ENCODE measurements at places on chromosomes 11 and 22. TPM values are rescaled to one million over a fixed set of nuclear protein-coding genes. Genes with fewer than 3 reads are reported as not detected.

TRIM51 gene
- total RNA-seq, result not detected

HSPB2 gene
- total RNA-seq, result not detected

POU2AF1 gene
- total RNA-seq, result 5.1 TPM

APOL3 gene
- total RNA-seq, result 17.7 TPM

MS4A6A gene
- total RNA-seq, result 42.5 TPM

GRCh38 chr11:35593143-35593542, 25.1 kb upstream of the FJX1 start:
- no peak overlapping the region for H3K27ac ChIP-seq

- DNase-seq, result no peak
- H3K4me1 ChIP-seq, result no peaks in the 10 kb centered on the region
- no peaks in the 10 kb centered on the region for H3K36me3 ChIP-seq
- no peak overlapping the region for H3K27ac ChIP-seq
- H3K27me3 ChIP-seq, result no peaks in the 10 kb centered on the region
Measured at GRCh38 chr11:7949934-7950333, 8.4 kb upstream of the OR10A3 start.

- no peaks in the 10 kb centered on the region for H3K27me3 ChIP-seq
- peaks cover 8% of the 10 kb centered on the region for H3K4me1 ChIP-seq
- H3K4me3 ChIP-seq, result peak overlapping the region; percentile 53
- H3K27ac ChIP-seq, result peak overlapping the region; percentile 76
Measured at GRCh38 chr11:77993902-77994301, 566 bp downstream of the INTS4 start.

GRCh38 chr22:35589071-35589755, 27.9 kb downstream of the MB start:
- H3K27me3 ChIP-seq, result no peaks in the 10 kb centered on the region
- no peaks in the 10 kb centered on the region for H3K36me3 ChIP-seq
- H3K27ac ChIP-seq, result no peak overlapping the region

DNA sequence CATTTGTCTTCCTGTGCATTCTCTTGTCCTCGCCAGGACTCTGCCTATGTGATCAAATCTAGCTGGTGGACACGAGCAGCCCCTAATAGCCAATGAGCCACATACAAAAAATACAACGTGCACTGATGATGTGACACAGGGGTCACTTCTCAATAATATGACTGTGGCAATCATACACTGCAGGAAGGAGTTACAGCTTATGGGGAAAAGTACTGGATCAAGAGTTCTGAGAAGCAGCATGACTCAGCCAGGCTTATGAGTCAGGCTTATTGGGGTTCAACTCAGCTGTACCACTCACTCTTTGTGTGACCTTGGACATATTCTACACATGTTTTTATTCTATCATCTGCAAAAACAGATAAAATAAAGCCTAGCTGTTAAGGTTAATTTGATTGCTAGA, 889.4 kb upstream of the TENM4 start:
- peak; percentile 67 for DNase-seq
- no peak overlapping the region for H3K27ac ChIP-seq
- no peaks in the 10 kb centered on the region for H3K4me1 ChIP-seq

- H3K36me3 ChIP-seq, result no peaks in the 10 kb centered on the region
- no peak overlapping the region for H3K4me3 ChIP-seq
- H3K27me3 ChIP-seq, result no peaks in the 10 kb centered on the region
- no peak for DNase-seq
Measured at GRCh38 chr11:74175920-74176319, 4.8 kb downstream of the PPME1 start.
